GM12864 (cell line): ENCODE measurements at places on chromosomes 3 and 15.
A peak's percentile ranks its signal among the peaks of the same experiment; 100 is the strongest.

DNA sequence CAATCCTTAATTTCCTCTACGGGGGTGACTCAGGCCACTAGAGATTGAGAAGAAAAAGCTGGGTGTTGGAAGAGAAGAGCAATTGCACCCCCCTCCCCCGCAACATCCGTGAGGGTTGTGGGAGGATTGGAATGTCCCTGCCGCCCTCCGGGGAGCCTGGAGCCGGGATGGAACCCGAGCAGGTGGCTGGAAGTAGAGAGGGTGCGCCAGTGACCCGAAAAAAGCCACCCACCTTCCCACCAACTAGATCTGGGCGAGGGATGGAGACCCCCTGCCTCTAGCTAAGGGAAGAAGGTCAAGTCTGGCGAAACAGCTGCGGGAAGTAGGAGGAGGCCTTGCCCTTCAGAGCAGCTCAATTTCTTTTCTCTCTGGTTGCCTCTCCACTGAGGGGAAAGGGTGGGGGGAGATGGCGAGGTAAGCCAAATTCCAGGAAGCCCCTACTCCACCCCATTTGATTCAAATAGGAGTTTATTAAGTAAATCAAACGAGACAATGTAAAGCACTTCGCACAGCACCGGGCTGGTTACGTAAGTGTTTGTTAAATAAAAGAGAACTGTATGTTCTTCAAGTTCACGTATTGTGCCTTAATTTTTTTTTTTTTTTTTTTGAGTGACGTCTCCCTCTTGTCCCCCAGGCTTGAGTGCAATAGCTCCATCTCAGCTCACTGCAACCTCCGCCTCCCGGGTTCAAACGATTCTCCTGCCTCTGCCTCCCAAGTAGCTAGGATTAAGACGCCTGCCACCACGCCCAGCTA is 1.1 kb upstream of the WWTR1 start:
- DNase-seq = no peak

- no peak for DNase-seq
Measured at GRCh38 chr3:158106766-158107471, 699 bp upstream of the SHOX2 start.

DNA sequence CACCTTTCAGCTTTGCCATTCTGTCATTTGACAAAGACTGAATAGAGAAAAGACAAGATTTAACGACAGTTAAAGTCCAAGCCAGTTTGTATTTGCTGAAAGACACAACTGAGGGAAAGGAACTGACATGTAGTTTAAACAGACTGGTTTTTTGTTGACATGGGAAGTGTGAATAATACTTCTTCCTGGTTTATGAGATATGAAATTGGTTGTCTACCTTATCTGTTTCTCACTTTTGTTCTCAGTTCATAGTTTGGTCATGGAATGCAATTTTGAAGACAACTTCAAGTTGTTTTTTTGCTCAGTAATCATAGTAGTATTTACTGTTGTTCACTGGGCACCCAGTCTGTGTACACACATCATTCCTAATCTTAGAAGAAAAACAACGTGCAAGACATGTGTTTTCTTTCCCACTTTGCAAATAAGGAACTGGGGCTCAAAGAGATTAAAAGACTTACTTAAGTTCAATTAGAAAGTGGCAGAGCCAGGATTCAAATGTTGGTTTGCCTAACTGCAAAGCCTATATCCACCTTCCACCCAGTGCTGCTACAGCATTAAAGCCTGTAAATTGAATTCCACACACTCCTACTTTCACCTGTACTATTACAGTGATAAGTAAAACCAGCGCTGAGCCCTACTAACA is 103.5 kb downstream of the LPP start:
- DNase-seq = no peak

- peak; percentile 30 for DNase-seq
Measured at GRCh38 chr3:119774444-119774843, 7.5 kb upstream of the NR1I2 start.

GRCh38 chr3:4218456-4219226 is 84.5 kb upstream of the SETMAR start:
- DNase-seq = no peak

DNA sequence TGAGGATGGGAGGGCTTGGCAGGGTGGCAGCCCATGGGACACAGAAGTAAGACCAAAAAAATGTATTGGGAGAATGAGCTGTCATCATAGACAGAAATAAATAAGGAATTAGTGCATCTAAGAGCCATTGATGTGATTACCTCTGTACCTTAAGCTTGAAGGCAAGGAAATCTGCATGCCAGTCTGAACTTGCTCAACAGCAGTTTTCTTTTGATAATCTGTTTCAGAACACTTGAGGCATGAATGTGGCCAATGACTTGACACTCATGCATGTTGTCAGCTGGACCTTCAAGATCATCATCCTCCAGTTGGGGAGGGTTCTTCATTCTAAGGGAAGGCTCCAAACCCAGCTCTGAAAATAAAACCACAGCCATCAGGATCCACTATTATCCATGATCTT is 148.5 kb downstream of the DCLK3 start:
- no peak for DNase-seq

- no peak for DNase-seq
Measured at GRCh38 chr15:65930134-65930533, 60.8 kb downstream of the RAB11A start.

GRCh38 chr15:90020936-90021507 is 19.9 kb downstream of the ZNF710 start:
- no peak for DNase-seq

DNA sequence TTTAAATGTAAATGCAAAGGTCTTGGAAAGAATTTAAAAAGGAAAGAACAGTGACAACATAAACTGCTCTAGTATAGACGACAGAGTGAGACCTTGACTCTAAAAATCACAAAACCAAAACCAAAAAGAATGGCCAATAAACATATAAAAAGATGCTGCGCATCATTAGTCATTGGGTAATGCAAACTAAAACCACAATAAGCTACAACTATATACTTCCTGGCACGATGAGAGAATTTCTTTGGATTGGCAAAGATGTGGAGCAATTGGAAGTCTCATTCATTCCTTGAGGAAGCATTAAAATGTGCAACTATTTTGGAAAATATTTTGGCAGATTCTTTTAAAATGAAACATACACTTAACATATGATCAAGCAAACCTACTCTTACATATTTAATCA is 98.7 kb upstream of the ZPLD1 start:
- DNase-seq = no peak

DNA sequence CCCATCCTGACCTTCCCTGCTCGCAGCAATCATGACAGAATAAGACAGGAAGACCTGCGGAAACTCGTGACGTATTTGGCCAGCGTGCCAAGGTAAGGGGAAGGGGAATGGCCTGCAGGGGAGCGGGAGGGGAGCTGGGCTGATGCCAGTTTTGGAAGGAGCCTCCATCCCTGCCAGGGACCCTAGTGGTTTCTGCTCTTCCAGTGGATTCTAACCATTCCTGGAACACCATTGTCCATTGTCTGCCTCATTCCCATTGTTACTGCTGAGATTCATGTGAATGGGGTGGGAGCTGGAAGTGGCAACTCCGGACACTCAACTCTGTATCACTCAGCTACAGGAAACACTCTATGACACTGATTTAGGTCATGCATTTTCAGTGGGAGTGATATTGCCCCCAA is 242.9 kb upstream of the ROPN1 start:
- DNase-seq = no peak

DNA sequence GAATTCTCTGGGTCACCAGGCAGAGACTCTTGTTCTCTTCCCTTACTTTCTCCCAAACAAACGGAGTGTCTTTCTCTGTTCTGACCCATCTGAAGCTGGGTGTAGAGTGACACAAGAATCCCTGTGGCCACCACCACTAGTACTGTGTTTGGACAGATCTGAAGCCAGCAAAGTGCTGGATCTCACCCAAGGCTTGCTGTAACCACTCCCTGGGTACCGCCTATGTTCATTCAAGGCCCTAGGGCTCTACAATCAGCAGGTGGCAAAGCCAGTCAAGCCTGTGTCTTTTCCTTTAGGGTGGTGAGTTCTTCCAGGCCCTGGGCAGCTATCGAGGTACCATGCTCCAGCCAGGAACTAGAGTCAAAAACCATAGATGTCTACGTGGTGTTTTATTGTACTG is 149.2 kb upstream of the CTNNB1 start:
- no peak for DNase-seq

- no peak for DNase-seq
Measured at GRCh38 chr15:76954744-76955143, 23.2 kb downstream of the RCN2 start.

DNA sequence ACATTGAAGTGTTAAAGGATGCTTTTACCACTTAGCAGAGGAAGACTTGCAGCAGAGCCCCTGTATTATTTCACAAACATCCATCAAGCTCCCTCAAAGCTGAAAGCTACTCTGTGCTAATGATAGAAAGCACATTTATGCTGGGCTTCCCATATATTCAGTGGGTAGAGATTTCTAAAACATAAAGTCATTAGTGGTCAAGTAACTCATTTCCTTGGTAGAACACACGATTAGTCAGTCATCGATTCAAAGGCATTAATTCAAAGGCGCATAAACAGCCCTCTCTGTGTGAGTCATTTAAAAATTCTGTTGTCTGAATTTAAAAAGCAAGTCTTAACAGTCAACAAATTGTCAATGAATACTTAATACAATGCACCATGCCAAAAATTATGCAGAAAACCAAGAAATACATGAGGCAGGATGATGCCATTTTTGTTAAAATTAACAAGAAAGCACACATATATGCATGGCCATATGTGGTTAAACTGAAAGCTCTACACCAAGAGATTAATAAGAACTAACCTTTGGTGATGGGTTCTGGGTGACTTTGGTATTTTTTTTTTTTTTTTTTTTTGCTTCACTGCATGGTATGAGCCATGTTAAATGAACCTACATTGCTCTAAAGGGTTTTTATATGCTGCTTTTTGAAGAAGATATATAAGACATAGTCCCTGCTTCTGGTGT is 61.7 kb downstream of the LDHAL6B start:
- no peak for DNase-seq

DNA sequence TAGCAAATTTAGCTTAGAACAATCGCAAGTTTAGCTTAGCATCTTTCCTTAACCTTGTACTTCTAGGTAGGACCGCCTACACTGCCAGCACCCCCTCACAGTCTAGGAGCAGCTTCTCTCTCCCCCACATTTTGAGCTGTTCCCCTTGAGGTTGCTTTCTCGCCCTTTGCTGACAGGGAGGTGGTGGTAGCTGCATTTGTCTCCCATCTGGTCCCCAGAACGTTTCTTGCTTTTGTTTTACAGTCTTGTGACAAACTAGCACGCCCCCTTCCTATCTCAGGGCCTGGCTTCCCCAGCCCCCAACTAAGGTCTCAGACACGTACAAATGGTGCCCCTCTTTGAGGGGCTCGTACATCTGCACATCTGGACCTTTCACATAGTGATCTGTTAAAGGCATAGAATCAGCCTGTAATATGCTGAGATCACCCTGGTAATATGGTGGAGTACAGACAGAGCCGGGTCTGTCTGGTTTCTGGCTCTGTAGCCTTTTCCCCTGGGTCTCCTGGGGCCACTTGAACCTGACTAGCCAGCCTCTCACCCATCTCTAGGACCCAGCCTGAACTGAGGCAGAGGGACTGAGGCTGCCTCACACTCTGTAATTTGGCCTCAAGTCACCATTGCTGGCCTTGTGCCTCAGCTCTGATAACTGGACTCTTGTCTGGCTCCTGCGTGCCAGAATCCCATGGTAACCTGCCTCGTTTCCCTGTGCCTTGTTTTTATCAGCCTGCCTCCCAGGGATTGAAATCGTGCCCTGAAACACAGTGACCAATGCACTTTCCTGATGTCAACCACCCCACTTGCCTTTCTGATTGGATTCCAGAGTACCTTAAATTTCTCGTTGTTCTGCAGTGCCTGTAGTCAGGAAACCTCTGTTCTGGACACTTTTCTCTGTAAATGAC is 27.7 kb downstream of the CRTC3 start:
- no peak for DNase-seq

DNA sequence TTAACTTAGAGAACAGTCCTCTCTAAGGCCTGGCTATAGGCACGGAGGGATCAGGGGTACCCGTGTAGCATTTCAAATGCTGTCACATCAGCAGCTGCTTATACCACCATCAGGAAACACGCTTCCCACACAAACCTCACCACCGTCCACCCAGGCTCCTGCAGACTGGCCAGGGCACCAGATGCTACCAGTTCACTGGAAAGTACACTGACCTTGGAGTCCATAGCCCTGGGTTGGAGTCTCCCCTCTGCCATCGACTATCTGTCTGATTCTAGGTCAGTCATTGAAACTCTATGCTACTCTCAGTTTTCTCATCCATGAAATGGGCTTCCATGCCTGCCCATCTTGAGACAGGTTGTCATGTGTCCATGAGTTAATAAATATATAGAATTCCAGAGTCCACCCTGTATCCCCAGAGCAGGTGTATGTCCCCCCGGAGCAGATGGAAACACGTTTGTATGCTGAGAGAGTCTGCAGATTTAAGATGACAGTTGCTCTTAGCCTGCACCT is 156.0 kb upstream of the SMAD3 start:
- no peak for DNase-seq

GRCh38 chr3:119173325-119173724 is at the start of gene UPK1B:
Gene UPK1B, plus strand, starts transcription at chr3:119173598. Its CDS starts 13,144 bp downstream, at chr3:119186742.
- DNase-seq = no peak

DNA sequence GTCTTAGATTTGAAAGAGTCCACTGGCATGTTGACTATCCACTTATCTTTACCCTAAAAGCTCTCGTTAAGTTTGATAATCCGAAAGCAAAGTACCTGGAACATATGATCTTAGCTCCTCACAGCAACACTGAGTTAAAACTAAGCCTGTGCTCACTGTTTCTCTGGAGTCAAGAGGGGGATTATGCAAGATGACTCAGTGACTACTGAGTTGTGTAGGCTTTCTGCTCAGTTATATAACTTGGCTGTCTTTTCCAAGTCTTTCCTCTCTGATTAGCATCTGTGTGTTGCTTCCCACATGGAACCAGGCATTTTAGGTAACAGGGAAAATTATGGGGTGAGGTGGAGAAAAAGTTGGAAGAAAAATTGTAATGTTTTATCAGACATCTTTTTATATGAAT is 31.2 kb upstream of the MYO5C start:
- DNase-seq = no peak

GRCh38 chr3:129313415-129313664 is 34.7 kb downstream of the HMCES start:
- DNase-seq = no peak

DNA sequence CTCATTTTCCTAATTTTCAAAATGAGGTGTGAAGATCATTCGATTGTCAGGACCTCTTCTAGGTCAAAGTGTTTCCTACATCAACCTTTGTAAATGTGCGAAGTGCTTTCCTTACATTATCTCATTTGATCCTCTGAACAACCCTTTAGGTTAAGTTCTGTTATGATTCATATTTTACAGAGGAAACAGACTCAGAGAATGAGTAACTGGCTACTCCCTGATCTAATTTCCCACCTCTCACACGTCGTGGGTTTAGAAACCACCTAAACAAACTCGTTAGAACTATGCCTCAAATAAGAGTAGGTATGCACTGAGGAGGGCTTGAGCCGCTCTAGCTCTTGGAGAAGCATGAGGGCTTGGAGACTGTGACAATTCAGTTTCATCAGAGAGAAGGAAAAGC is 148.6 kb downstream of the CD47 start:
- DNase-seq = no peak

DNA sequence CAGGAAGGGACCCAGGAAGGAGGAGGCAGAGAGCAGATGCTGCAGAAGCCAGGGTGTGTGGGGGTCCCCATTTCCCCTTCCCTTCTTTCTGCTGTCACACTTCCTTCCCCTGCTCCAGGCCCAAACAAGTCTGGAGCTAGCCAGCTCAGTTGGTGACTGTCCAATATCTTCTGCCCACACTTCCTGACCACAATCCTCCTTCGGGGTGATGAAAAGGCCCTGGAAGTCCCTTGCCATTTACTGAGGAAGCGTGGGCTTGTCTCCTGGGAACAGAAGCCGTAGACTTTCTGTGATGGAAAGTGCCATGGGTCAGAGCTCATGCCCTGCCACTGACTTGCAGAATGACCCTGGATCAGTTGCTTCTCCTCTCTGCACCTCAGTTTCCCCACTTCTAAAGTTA is 39.0 kb downstream of the ANAPC13 start:
- DNase-seq = no peak

- peak; percentile 66 for DNase-seq
Measured at GRCh38 chr15:90665288-90666134, 51.6 kb upstream of the BLM start.
